GM04504 (cell line): ENCODE measurements at places on chromosomes 3 and 15.
A peak's percentile ranks its signal among the peaks of the same experiment; 100 is the strongest.

DNA sequence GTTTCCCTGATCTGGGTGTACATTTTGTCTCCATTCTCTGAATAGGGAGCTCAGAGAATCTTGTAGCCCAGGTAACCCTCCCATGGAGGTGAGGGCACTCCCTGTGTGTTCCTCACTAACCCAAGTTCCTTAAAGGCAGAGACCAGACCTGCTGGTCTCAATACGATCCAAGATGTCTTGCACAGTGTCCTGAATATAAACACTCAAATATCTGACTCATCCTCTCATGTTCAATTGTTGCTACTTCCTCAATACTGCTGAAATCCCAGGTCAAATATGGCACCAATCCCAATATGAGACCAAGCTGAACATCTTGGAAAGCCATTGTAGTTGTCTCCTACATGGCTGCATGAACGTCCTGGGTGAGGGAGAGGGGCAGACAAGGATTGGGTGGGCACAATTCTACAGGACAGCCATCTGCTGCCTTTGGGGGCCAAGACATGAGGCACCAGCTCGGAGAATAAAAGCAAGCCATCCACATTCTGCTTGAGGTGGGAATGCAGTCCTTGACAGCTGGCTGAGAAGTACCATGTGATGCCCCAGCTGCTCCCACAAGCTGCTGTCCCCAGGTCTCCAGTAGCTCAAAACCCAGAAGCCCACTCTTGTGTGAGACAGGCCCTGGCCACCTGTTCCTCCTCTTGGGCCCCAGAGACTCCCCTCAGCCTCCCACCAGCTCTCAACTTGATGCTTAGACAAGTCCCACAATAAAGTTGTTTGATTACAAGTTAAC, 18.2 kb downstream of the TBC1D2B start:
- DNase-seq: no peak

GRCh38 chr15:64009798-64010261, 36.5 kb downstream of the DAPK2 start:
- DNase-seq: no peak

- DNase-seq: no peak
Measured at GRCh38 chr3:52990637-52991036, 55.2 kb downstream of the SFMBT1 start.

- DNase-seq: no peak
Measured at GRCh38 chr15:31207246-31207645, 105.7 kb upstream of the TRPM1 start.

GRCh38 chr3:42659451-42660130, 6.1 kb downstream of the ZBTB47 start:
- no peak for DNase-seq

- DNase-seq: peak; percentile 97
Measured at GRCh38 chr3:107987036-107987939, 103.5 kb downstream of the CD47 start.

- DNase-seq: no peak
Measured at GRCh38 chr15:76936671-76937070, 5.1 kb downstream of the RCN2 start.

- no peak for DNase-seq
Measured at GRCh38 chr15:60413231-60413824, 15.5 kb upstream of the ANXA2 start.

GRCh38 chr3:11155341-11156025, 1.2 kb downstream of the HRH1 start:
- peak; percentile 71 for DNase-seq

GRCh38 chr3:178475062-178475461, 61.2 kb upstream of the KCNMB2 start:
- no peak for DNase-seq

DNA sequence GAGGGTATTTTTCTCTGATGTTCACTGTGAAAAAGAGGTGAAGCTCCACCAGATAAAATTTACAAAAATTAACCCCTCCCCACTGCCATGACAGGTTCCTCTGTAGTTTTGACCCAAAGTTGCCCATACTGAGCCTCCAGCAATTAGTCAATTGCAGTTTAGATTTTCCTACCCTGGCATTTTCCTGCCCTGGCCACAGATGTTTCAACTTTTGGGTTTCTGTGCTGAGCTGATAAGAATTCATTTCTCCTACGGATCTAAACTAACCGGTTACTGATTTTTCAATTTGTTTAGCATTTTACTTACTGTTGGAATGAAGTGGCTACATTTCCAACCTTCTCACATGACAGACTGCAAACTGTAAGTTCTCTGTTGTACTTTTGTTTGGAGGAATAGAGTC, 1346.1 kb upstream of the EPHA6 start:
- DNase-seq: no peak

DNA sequence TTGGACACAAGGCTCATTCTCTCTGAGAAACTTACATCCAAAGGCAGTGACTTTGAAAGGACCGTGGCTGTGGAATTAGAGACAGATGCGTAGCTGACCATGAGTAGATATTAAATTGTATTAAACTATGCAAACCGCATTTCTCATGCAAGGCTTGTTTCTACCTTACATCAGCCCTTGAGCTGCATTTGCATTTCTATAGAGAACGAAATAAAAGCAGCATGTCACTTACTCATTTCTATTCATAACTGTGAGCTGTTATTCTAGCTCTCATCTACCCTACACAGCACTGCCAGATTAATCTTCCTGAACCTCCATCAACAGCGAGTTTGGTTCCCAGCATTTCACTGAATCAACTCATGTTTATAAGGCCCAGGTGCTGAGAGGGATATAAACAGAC, 72.3 kb downstream of the THSD4 start:
- DNase-seq: no peak

GRCh38 chr3:153599685-153600084, 437.7 kb downstream of the RAP2B start:
- DNase-seq: peak; percentile 75

- DNase-seq: peak; percentile 42
Measured at GRCh38 chr15:35281515-35281914, 196.4 kb upstream of the NANOGP8 start.

GRCh38 chr3:12545473-12545791, at the start of gene MKRN2OS:
MKRN2OS (minus strand) TSS chr3:12545499; CDS start chr3:12545464, 35 bp downstream.
- DNase-seq: no peak

- no peak for DNase-seq
Measured at GRCh38 chr3:129622933-129623332, 16.5 kb upstream of the PLXND1 start.

DNA sequence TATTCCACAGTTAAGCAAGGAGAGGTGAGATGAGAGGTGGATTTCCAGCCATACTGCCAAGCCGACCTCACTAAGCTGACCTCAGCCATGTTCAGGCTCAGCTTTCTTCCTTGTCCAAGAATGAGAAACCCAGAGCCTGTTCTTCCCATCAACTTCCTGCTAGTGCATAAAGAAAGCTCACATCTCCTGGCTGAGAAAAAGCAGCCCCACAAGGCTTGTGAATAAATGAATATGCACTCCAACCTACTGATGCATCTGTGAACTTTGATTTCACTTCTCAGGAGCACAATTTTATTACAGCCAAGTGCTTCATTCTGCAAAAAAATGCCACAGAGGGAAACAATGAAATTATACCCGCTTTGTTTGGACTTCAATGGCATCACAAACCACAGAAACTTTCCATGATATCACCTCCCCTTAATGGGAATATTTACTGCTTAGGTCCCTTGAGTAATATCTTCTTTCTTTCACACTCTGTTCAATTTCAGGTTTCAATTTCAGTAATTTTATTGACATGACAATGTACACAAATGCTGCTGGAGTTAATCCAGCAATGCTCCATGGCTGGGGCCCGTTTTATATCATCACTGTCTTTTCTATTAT, 437.0 kb upstream of the PPP2R3A start:
- DNase-seq: no peak

DNA sequence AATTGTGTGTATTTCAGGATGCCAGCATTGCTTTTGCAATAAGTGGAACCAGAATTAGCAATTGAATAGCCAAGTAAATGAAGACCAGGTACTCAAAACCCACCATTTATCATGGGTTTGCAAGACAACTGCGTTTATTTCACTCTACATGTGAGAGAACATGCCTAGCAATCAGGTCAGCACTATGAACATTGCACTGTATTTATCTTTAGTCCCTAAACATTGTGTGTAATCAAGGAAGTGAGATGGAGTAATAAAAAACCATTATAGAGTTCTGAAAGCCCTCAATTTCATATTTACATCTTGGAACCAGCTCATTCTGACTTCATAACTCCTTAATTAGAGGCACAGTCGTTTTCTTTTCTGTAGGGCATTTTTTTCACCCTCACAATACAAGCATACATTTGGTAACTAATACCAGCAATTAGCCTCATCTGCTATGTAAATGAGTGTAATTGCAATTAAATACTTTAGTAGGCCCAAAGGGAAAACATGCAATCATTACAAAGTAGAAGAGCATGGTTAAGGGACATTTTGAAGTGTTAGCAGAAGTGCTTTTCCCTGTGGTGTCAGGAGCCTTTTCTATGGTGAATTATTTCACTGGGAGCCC, 153.1 kb upstream of the DPH6 start:
- DNase-seq: no peak

- no peak for DNase-seq
Measured at GRCh38 chr3:160296591-160296990, 71.4 kb downstream of the C3orf80 start.

DNA sequence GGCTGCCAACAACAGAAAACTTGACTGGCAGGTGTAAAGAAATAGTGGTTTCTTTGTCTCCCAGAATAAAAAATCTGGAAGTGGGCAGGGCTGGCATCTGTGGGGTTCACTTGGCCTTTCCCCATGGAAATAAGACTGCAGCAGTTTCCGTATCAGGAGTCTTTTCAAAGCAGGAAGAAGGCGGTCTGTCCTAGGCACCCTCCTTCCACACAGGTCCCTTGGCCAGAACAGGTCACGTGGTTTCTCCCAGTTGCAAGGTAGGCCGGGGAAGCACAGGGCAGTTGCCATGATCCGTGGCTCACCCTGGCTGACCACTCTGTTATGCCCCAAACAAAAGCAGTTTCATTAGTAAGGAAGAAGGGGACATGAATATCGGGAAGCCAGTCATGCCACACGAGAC, 45.4 kb downstream of the ZDHHC19 start:
- no peak for DNase-seq

GRCh38 chr3:58163234-58163633, 47.5 kb downstream of the DNASE1L3 start:
- DNase-seq: no peak

DNA sequence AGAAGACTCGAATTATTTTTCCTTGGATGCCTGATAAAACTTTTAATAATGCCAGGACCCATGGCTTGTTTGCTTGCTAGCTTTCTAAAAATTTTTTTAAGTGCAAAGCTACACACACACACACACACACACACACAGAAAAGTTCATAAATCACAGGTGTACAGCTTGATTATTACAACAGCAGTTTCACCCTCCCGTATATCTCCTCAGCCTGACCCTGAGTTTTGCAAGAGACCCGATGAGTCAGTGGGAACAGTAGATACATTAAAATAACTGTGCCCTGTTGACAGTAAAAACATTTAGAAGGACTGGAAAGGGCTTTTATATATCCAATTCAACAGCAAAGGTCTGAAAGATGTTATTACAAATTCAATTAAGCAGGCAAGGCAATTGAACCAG, 46.7 kb downstream of the EMC4 start:
- peak; percentile 62 for DNase-seq

DNA sequence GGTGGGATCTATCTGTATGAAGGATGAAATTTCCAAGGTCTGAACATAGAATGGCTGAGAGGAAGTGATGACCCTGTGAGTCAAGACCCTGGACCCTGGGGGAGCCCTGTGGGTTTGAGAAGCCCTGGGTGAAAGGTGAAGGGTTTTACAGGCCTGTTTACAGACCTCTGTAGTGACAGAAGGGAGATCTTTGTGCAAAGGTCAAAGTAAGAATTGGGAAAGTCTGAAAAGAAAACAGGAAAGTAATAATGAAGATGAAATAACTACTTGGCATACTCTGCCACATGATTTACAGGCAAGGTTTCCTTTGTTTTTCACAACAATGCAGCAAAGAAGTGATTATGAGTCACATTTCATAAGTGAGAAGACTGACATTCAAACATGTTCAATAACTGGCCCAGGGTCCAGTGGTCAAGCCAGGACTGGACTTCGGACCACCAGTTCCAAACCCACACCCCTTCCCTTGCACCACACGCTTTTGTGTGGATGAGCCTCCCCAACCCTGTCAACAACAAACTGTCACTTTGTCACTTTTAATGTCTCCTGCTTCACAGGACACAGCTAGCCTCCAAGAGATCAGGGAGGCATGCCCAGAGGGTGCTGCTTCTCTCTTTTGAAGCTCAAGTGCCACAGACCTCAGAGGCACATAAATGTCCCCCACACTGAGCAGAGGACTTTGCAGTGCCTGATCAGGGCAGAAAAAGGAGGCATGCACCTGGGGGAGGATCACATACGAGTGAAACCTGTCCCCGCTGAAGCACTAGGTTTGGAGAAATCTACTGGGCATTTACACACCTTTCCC, 21.5 kb downstream of the CD86 start:
- DNase-seq: no peak

- no peak for DNase-seq
Measured at GRCh38 chr3:49700453-49701128, 11.2 kb downstream of the RNF123 start.

DNA sequence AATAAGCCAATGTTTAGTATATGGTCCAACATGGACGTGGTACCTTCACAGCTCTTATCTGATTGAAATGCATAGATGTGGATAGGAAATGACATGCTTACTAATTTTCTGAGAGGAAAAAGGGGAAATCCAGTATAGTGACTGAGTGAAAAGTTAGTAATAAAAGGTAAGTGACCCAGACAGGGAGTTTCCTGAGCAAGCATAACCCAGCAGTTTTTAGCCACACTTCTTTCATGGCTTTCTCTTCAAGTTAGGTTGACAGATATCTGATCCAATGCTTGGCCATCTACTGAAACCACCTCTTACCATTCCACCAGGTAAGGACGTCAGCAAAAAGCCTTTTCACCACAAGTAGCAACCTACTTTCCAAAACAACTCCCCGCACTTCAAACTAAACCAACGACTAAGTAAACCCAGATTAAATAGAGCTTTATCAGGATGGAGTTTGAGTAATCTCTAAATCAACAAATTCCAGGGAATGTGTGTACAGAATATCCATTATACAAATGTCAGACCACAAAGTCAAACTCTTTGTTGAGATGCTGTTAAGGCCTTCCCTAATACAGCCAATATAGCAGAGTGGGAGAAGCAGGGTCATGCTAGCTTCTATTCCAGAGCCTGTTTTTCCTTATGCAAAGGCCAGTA, 329.7 kb downstream of the RORA start:
- no peak for DNase-seq

DNA sequence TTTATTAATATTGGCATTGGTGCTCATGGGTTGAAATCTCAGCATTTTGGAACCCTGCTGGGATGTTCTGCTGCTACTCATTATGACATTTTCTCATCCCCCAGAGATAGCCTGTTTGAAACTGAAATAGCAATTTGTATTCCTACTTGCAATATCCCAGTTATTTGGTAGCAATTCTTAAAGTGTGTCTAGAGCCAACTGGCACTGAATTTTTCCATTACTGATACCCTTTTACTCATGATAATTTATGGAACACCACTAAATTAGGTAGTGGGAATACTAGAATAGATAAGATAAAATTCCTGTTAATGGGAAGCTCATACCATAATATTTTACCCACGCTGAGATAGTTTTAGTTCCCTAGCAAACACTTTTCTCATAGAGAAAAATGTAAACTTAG, 309.3 kb downstream of the SV2B start:
- no peak for DNase-seq

- DNase-seq: no peak
Measured at GRCh38 chr3:71441217-71441924, 142.2 kb downstream of the FOXP1 start.
